ENCODE measurements at places on chromosomes 12 and 14.

DNA sequence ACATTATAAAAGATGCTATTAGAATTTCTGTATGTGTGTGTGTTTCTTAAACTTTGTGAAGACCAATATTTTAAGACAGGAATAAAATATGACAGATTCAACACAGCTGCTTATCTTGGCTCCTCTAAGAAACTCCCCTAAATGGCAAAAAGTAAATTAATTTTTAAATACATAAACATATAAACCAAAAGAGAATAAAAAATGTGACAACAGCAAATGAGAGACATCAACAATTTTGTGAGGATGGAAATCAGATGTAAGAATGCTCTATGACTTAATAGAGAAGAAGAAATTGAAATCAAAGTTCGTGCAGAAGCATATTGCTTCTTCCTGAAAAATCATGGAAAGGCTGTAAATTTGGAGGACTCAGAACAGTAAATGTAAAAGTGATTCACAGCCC is 1083.8 kb downstream of the FLRT2 start:
- no peaks in the 10 kb centered on the region for H3K36me3 ChIP-seq
- H3K4me1 ChIP-seq: no peaks in the 10 kb centered on the region
- H3K27me3 ChIP-seq: no peaks in the 10 kb centered on the region
- DNase-seq: no peak

DNA sequence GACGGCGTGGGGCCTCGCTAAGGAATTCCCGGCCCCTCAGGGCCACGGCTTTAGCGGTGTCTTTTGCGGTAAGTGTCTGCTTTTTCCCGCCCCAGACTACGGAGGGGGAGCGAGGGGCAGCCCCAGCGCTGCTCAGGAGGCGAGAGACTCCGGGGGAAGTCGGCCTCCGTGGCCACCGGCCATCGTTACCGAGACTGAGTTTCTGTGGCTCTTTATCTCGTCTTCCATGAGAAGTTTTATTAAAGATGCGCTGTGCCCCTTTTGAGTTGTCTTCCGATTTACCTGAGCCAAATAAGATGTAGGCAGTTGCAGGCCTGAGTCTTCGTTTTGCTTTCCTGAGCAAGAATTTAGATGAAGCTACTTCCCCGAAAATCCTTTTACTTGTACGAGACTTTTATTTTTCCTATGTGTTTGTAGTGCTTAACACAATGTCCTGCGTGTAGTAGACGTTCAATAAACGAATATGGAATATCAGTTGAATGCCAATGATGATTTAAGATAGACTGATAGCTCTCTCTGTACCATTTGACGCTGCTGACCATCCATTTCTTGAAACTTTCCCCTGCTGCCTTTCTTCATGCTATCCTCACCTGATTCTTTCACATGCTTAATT is 462 bp downstream of the SRP54 start:
- DNase-seq: no peak
- H3K27me3 ChIP-seq: no peaks in the 10 kb centered on the region

DNA sequence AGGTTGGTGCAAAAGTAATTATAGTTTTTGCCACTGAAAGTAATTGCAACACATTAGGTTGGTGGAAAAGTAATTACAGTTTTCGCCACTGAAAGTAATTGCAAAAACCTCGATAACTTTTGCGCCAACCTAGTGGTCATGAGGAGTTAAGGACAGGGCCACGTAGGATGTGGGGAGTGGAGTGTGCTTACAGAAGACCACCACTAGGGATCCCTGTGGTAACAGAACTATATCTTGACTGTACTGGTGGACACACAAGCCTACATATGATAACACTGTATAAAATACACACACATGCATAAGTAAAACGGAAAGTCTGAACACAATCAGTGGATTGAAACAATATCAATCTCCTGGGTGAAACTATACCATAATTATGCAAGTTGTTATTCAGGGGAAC is 187.4 kb upstream of the ABCD2 start:
- no peak overlapping the region for H3K4me3 ChIP-seq
- H3K27ac ChIP-seq: no peak overlapping the region
- H3K27me3 ChIP-seq: no peaks in the 10 kb centered on the region
- no peaks in the 10 kb centered on the region for H3K36me3 ChIP-seq
- H3K4me1 ChIP-seq: no peaks in the 10 kb centered on the region

GRCh38 chr14:105918496-105919262 is 392.3 kb downstream of the TMEM121 start:
- no peak overlapping the region for H3K4me3 ChIP-seq
- no peak for DNase-seq
- H3K27ac ChIP-seq: no peak overlapping the region
- H3K36me3 ChIP-seq: no peaks in the 10 kb centered on the region
- no peaks in the 10 kb centered on the region for H3K27me3 ChIP-seq
- H3K4me1 ChIP-seq: no peaks in the 10 kb centered on the region

DNA sequence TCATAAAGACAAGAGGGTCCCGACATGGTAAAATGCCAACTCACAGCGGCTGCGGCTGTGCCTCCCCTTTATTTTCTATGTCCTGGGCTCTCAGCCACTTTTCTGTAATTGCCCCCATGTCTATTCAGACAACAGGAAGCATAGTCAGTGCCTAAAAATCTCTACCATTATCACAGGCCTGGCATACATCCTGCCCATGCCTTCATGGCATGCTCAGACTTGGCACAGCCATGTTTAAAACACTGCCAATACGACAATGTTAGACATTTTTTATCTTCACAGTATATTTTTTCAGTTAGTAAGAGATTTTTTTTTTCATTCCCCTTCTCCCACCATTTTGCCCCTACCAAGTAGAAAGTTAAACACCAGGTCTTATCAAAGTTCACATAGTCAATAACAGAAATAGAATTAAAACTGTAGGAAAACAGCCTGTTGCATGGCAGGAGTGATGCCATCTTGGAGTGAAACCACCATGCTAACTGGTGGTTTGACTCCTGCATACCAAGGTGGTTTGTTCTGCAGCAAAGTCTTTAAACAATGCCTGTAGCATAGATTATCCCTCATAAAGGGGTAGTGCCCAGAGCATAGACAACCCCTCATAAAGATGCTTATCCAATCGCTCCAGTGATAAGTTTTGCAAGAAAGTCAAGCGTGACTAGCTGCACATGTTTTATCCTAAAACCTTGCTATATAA is 18.9 kb upstream of the CERS5 start:
- H3K27me3 ChIP-seq: no peaks in the 10 kb centered on the region
- 0 out of 2 replicates have a peak overlapping the region, but pooled peaks have one; percentile 5 for H3K27ac ChIP-seq
- peaks cover 26% of the 10 kb centered on the region for H3K4me1 ChIP-seq
- peak; percentile 45 for DNase-seq

- H3K4me3 ChIP-seq: no peak overlapping the region
- no peaks in the 10 kb centered on the region for H3K27me3 ChIP-seq
- H3K36me3 ChIP-seq: no peaks in the 10 kb centered on the region
These were observed 126.6 kb downstream of the CHST11 start for GRCh38 chr12:104583301-104583700.

- H3K36me3 ChIP-seq: no peaks in the 10 kb centered on the region
- no peaks in the 10 kb centered on the region for H3K27me3 ChIP-seq
- H3K4me3 ChIP-seq: no peak overlapping the region
- 0 out of 2 replicates have a peak overlapping the region, but pooled peaks have one; percentile 7 for H3K27ac ChIP-seq
These were observed 22.2 kb upstream of the KERA start for GRCh38 chr12:91080041-91080440.

DNA sequence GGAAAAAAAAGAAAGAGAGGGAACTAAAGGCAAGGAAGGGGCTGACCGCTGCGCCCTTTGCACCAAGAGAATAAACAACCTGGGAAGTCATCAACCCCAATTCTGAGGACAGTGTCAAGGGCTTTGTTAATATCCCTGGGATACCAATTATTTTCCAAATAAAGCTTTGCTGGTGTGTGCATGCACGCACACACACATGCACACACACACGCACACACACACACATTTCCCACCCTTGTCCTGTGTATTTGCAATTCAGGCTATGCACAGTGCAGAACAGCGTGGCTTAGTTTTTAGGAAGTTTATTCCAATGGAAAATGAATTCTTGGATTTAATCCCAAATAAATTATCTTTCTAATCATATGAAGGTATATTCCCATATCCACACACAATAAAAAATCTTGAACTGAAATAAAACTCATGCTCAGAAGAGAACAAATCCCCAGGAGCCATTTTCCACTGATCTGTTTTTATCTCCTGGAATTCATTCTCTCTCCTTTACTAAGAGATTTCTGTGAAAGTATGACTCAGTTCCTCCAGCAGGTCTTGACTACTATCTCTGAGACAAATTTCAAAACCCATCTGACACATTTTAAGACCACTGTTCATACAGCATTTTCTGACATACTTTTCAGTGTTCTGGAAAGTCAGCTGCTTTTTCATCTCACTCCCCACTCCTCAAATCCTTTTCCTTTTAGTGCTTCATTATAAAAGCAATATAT is 334.4 kb upstream of the ATP2B1 start:
- no peak overlapping the region for H3K4me3 ChIP-seq
- H3K36me3 ChIP-seq: no peaks in the 10 kb centered on the region
- no peak overlapping the region for H3K27ac ChIP-seq

DNA sequence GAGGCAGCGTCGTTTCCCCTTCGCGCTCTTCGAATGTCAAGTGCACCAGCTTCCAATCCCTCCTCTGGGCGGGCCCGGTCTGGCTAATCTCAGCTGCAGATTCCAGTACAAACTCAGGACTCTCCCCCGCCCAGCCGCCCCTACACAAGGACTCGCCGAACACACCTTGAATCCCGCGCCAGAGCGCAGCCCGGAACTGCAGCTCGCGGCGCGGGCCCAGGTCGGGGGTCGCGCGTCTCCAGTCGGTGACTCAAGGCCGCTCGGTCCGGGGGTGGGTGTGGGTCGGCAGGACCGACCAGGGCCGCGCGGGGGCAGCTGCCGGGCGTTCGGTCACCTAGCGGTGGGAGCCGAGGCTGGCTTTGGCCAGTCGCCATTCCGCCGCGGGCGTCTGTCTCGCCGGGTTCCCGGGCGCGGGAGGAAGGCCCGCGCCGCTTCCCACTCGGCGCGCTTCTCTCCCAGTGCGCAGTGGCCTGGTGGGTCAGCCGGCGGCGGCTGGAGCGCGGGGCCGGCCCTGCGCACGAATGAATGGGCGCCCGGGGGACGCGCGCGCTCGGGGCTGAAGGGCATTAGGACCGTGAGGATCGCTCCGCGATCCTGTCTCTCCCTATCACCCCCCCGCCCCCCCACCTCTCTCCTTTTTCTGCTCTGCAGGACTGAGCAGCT is at the start of gene GALNT16:
GALNT16 (plus strand) TSS at position 632 of the 663 bp plus-strand sequence. CDS start 133 bp downstream, outside the sequence.
- no peak for DNase-seq
- H3K4me1 ChIP-seq: peaks cover 7% of the 10 kb centered on the region
- peaks cover 55% of the 10 kb centered on the region for H3K27me3 ChIP-seq
- peak within 1 kb of the TSS; percentile 54 for H3K4me3 ChIP-seq
- no peaks in the 10 kb centered on the region for H3K36me3 ChIP-seq
- H3K27ac ChIP-seq: no peak within 1 kb of the TSS

DNA sequence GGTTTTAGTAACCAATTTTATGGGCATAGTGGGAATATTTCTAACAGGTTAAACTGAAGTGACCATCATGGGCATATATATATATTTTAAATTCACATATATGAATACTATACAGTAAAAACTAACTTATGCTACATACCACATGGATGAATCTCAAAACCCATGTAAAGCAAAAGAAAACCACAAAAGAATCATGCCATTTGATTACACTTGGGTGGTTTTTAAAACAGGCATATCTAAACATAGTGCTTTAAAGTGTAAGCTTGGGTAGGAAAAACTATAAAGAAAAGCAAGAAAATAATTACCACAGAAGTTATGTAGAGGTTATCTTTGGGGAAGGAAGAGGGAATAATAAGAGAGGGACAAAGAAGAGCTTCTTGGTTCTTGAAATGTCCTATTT is 326.1 kb downstream of the NAV3 start:
- H3K27me3 ChIP-seq: no peaks in the 10 kb centered on the region
- no peak overlapping the region for H3K4me3 ChIP-seq
- peak; percentile 10 for DNase-seq
- H3K36me3 ChIP-seq: no peaks in the 10 kb centered on the region
- peaks cover 9% of the 10 kb centered on the region for H3K4me1 ChIP-seq

Measured in PC-3 (cell line).